GM13976 (cell line): ENCODE measurements at places on chromosomes 11 and 22.
A peak's percentile ranks its signal among the peaks of the same experiment; 100 is the strongest.

DNA sequence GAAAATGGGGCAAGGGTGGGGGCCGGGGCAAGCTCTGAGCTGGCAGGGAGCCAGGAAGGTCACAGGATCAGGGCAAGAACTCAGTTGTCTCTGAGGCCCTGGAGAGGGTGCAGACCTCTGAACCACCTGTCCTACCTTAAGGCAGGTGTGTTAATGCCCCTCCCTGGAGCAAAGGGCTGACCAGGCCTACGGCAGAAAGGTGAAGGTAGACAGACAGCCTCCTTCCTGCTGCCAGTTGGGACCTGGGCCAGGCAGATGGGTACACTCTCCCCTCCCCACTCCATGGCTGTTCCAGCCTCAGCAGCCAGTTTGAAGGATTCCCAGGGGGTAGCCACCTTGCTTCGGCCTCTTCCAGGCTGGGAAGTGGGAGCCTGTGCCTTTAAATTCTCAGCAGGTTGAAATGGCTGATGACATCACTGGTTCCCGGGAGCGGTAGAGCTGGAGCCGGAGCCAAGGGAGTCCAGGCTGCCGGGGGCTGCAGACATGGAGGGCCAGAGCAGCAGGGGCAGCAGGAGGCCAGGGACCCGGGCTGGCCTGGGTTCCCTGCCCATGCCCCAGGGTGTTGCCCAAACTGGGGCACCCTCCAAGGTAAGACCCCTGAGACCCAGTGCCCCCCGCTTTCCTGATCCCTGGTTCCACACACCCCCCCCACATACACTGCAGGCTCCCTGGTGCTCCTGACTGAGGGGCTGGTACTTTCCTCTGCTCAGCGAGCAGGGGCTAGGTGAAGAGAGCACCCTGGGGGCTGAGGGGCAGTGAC is at the start of gene INPP5J:
TSS of gene INPP5J (plus strand) at position 435 of the 760 bp plus-strand sequence. CDS start at position 484, 49 bp downstream.
- no peak for DNase-seq

- DNase-seq: no peak
Observed at GRCh38 chr22:24386937-24387471, 40.4 kb upstream of the ADORA2A start.

DNA sequence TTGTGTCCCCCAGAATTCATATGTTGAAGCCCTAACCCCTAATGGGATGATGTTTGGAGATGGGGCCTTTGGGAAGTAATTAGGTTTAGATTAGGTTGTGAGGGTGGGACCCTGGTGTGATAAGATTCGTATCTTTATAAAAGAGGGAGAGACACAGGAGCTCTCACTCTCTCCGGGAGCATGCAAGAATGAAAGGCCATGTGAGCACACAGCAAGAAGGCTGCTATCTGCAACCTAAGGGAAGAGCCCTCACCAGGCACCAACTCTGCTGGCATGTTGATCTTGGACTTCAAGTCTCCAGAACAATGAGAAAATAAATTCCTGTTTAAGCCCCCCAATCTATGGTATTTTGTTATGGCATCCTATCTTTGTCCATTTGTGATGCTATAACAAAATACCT is 97.3 kb downstream of the ELP4 start:
- DNase-seq: no peak

DNA sequence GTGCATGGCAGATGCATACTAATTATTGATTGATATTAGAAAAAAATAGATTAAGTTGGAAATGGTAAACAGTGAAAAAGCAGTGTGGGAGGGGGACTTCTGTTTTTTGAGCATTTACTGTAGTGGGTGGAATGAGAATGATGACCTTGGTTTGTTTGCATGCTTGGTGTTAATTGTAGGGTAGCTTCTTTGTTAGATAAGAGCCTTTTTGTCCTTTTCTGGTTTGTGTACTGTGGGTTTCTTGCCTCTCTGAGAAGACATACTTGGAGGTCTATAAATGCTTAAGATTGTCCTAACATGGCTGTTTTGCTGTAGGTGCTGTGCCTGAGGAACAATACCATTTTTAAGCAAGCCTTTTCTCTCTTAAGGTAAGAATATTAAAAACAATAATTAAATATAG is 17.0 kb downstream of the MRPL48 start:
- DNase-seq: no peak

- no peak for DNase-seq
Observed at GRCh38 chr22:48423481-48423911, 1404.2 kb downstream of the BRD1 start.

DNA sequence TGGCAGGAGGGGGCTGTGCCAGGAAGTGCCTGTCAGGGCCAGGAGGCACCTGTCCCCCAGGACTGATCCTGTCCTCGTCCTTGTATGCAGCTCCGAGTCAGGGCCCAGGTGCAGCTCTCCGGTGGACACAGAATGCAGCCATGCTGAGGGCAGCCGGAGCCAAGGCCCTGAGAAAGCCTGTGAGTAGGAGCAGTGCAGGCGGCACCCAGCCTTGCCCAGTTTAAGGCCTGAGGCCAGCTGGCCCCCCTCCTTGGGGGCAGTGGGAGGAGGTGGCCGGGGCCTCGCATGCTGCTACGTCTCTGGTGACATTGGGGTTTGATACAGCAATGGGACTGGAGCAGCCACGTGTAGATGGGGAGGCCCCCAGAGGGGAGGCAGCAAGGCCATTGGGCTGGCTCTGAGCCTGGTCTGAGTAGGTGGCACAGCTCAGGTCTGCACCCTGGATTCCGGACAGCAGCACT is 34.9 kb downstream of the SBF1 start:
- no peak for DNase-seq

DNA sequence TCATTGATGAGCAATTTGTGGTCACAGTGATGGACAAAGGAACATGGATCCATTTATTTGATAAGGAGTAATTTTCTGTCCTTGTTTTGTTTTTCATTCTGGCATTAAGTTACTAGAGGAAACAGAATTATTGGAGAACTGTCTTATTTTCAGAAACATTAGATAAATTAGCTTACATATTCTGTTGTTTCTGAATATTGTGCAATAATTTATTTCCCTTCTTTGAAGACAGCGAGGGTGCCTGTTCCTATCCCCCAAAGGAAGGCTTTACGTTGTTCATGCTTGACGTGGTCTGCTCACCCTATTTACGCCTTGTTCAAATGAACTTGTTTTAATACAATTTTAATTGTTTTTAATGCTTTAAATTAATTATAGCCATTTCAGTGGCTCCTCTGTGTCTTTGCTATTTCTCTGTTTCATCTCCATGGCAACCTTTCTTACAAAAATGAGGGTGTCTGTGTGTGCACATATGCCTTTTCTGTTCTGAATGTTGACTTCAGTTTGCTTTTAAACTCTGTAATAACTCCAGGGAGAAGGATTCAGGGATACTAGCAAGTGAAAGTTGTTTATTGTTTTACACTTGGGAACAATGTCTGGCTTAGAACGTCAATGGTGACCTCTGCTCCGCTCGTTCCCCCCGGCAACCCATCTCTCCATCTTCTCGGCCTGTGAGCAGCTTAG is 138.3 kb upstream of the PLET1 start:
- DNase-seq: no peak

DNA sequence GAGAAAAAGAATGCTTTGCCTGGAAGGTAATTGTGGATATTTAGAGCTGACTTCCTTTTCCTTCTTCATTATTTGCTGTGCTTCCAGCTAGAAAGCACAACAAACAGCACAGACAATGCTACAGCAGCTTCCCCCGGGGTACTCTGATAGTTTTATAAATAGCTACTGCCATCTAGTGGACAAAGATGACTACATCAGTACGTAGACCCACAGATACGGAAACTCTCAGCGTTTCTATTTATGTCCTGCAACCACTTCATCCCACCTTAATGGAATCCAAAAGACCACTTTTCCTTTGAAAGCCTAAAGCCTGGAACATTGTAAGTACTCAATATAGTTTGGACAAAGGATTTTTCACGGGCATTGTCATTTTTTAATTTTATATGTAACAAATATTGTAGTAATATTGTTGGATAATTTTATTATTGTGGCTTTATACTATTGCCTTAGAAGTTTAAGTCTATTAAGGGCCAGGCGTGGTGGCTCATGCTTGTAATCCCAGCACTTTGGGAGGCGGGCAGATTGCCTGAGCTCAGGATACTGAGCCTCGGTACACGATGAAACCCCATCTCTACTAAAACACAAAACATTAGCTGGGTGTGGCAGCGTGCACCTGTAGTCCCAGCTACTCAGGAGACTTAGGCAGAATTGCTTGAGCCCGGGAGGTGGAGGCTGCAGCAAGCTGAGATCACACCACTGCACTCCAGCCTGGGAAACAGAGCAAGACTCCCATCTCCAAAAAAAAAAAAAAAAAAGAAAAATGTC is 7.5 kb downstream of the HSPA8 start:
- peak; percentile 68 for DNase-seq

DNA sequence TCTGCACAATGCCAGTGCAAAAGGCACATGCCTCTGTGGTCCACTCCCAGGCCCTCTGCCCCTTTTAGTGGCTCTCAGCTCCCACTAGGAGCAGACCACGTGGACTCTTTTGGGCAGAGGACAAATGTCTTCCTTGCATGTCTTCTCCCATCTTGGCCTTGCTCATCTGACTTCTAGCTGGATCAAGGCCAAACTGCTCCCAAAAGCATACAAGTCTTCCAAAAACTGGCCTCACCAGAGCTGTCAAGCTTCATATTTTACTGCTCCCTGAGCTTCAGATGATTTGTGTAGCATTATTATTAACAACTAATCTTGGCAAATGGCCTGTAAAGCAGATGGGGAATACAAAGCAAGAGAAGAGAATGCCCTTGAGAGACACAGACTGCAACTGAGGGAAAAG is 6.9 kb downstream of the SMPD1 start:
- DNase-seq: no peak

DNA sequence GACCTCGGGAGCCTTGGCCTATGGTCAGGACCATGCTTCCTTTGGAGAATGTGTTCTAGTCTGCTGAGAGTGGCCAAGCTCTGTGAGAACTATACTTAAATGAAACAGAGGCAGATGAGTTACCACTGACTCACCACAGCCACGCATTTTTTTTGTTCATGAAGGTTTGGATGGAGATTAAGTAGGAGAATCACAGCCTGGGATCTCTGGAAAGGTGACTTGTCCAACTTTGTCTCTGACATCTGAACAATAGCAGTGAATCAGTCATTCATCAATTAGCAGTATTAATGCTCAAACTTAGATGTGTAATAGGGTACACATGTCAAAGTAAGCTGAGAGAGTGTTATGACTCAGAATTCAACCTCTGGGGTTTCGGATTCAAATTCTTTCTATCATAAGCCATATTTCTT is 100.7 kb upstream of the ANO3 start:
- DNase-seq: no peak

DNA sequence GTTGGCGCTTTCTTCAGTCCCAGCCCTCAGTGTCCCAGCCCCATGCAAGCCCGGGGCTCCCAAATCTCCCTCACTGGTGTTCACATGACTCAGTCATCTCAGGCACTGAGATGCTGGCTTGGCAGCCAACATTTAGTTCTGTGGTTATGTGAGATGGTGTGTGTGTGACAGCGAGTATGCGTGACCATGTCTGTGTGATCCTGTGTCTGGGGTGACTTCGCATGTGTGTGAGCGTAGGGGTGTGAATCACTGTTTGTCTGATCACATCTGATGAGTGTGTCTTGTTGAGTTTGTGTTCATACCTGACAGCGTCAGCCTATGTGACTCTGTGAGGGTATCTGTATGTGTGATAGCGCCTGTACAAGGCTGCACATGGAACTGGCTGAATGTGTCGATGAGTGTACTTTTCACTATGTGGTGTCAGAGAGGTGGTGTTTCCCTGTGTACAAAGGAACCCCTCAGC is 16.2 kb downstream of the CREB3L1 start:
- DNase-seq: no peak

DNA sequence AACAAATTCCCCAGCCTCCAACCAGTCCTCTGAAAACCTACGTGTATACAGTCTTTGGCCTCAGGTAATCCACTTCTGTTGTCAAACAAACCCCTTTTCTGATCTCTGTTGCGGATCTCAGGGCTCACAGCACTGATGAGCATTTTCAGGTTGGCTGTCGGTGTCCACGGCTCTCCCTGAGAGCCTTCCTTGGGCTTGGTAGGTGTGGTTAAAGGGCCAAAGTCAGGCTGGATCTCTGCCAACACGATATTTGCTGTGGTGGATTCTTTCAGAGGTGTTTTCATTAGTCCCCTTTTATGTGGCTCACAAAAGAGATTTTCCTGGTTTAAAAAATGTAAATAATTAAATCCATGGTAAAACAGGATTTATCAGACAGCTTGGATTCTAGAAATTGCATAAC is 2.9 kb downstream of the E2F8 start:
- DNase-seq: no peak

DNA sequence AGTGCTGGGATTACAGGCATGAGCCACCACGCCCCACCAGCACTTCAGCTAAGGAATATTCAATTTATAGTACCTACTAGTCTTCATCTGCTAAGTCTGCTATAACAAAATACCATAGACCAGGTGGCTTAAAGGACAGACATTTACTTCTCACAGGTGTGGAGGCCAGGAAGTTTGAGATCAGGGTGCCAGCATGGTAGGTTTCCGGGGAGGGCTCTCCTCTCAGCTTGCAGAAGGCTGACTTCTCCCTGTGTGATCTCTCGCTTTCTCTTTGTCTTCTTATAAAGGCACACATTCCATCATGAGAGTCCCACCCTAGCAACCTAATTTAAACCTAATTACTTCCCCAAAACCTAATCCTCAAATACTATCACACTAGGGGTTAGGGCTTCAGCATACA is 433.0 kb downstream of the INSC start:
- DNase-seq: no peak

GRCh38 chr11:39569789-39570188 is 1889.7 kb downstream of the LRRC4C start:
- no peak for DNase-seq

GRCh38 chr11:106503901-106504300 is 426.4 kb downstream of the AASDHPPT start:
- DNase-seq: no peak

GRCh38 chr11:3686751-3687150 is 15.6 kb upstream of the CHRNA10 start:
- no peak for DNase-seq

DNA sequence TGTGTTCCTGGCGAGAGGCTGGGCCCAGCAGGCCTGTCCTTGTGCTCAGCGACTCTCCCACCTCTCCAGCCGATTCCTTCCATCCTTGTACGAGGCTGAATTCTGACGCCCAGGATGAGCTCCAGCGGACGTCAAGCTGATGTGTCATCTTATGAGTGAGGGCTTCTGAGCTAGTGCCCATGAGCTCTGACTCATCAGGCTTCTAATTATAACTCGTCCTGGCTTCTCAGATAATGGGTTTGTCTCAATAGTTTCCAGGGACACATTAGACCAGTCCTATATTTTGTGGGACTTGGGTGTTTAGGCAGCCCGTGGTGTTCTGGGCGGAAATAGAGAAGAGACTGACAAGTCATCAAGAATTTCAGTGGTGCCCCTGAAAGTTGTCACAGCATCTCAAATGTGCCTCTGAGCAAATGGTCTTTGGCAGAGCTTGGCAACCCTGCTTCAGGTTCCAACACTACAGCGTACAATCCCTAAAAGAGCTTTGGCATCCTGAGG is 108.2 kb upstream of the CD44 start:
- DNase-seq: no peak

DNA sequence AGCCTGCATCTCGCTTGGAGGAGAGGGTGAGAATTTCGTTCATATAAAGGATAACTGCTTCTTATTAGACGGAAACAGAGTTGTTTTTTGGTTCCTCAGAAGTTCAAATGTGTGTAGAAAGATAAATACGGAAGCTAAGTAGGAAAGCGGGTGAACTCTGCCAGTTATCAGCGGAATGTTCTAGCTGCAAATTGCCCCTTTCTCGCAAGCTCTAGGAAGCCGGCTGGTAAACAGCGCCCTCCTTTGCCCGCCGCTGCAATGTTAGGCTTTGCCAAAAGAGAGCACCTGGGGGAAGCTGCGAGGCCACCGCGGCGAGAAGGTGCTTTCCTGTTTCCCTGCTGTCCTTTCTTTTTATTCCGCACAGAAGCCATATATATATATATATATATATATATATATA is 67.0 kb downstream of the IGLL5 start:
- DNase-seq: peak; percentile 51
